Stimulated activated CD4-positive, alpha-beta T cell treated with anti-CD3 and anti-CD28 coated beads, Interleukin-2, amount 100 ng/mL, for 24 hours (primary cell): ENCODE measurements at places on chromosomes 16 and 17.

DNA sequence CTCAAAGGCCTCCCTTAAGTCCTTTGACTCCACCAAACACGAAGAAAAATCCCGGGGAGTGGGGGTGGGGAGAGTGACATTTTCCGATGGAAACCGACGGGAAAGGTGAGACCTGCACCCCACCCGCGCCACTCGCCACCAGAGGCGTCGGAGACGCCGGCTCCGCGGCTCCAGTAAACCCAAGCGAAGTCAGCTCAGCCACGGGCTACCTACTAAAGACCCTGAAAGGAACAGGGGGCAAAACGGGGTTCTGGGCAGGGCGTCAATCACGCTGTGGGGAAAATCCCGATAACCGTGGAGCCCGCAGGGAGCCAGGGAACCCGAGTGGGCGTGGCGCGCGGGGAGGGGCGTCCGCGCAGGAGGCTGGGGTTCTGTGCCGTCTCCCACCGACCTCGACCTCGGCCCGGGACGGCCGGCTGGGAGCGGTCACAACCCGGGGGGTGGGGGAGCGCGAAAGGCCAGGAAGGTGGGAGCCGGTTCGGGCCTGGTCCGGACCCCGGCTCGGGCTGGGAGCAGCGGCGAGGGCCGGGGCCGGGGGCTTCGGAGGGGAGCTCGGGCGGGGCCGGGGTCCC is 565 bp downstream of the WDR45B start:
- peak; percentile 59 for DNase-seq

GRCh38 chr17:75603123-75603522 is 15.5 kb downstream of the MYO15B start:
- no peak for DNase-seq

GRCh38 chr17:65156185-65156834 is 19.1 kb downstream of the RGS9 start:
- DNase-seq: no peak

- no peak for DNase-seq
These were observed 196.4 kb downstream of the SEC14L1 start for GRCh38 chr17:77337150-77337549.

- DNase-seq: peak; percentile 60
These were observed 14.4 kb upstream of the ALDH3A1 start for GRCh38 chr17:19762515-19762961.

- no peak for DNase-seq
These were observed 10.2 kb upstream of the CENPT start for GRCh38 chr16:67857547-67858233.
